ENCODE measurements at places on chromosomes 4 and X.

DNA sequence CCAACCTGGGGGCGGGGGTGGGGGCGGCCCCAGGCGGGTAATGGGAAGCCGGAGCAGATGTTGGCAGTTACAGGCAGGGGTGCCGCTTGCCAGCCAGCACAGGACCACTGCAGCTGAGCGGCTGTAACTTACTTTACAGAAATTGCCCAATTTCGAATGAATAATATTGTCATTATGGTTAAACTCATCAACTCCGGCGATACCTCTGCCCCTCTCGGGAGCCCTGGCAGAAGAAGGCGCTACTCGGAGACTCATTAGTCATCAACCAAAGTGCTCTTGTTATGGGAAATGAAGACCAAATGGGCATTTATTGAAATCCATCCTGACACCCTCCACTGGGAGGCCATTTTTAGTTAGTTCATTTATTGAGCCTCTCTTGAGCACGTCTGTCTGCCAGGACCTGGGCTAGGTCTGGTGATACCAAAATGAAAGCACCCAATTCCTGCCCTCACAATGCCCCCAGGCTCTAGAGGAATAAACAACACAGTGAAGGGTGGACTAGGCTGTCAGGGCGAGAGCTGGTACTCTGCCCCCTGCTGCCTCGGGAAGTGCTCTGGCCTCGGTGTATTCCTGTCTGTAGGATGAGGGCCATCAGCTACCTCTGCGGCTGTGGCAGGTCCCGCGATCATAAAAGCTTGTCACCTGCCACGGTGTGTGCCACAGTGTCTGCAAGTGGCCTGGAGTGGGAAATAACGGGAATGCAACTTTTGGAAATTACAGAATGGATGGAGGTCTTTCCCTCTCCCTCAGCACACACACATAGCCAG is 159.1 kb upstream of the PSAPL1 start:
- DNase-seq, result no peak

GRCh38 chr4:15778289-15779241 is at the start of gene CD38:
Gene CD38, plus strand, starts transcription at chr4:15778328. Its CDS starts 87 bp downstream, at chr4:15778415.
- DNase-seq, result no peak

DNA sequence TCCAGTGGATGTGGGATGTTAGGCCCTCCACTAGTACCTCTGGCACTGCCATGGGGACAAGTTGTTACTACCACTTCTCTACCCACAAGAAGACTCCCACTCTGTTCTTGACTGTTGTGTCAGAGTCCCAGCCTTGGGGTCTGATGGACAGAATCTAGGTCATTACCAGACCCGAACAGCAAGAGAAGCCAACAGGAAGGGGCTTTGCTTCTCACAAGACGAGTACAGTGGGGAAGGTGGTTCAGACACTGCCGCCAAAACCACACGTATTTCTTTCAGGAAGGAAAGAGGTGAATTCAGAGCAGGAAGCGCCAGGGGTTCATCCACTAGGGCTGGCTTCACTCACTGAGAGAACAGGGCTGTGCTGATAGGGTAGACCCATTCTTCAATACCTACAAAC is 161.3 kb upstream of the KIT start:
- DNase-seq, result no peak

DNA sequence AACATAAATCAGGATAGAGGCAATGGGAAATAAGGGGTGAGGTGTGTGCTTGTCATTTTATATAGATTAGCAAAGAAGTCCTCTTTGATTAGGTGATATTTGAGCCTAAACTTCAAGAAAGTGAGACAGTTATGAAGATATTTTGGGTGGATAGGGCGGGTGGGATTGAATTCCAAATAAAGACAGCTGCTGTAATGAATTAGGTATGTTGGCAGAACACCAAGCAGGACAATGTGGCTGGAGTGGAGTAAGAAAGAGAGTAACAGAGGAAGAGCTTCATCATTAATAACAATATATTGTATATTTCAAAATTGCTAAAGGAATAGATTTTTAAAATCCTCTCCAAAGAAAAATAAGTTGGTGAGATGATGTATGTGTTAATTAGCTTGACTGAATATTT is 91.0 kb upstream of the CENPE start:
- no peak for DNase-seq

DNA sequence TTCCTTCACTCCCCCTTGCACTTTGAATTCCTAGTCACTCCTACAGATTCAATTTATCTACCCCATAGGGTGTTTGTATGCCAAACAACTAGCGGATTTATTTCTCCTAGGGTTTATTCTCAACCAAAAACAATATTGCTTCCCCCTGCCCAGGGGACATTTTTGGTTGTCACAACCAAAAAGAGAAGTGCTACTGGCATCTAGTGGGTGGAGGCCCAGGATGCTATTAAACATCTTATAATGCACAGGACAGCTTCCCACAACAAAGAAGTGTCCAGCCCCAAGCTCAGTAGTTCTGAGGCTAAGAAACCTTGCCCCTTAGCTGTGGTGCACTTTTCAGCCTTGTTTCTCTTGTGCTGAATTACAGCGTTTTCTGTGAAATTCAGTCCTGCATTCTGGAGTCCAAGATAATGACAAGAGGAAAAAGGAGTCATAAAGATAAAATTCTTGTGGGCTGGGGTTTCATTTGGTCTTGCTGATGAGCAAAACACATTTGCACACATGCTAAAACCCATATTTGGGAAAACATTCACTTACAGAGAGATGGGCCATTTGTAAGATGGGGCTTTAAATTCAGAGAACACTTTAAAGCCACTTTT is 11.2 kb upstream of the SYTL4 start:
- no peak for DNase-seq

GRCh38 chrX:78796916-78797315 is 49.4 kb downstream of the LPAR4 start:
- DNase-seq, result no peak

GRCh38 chrX:85378461-85378860 is 1.0 kb downstream of the POF1B start:
- DNase-seq, result no peak

DNA sequence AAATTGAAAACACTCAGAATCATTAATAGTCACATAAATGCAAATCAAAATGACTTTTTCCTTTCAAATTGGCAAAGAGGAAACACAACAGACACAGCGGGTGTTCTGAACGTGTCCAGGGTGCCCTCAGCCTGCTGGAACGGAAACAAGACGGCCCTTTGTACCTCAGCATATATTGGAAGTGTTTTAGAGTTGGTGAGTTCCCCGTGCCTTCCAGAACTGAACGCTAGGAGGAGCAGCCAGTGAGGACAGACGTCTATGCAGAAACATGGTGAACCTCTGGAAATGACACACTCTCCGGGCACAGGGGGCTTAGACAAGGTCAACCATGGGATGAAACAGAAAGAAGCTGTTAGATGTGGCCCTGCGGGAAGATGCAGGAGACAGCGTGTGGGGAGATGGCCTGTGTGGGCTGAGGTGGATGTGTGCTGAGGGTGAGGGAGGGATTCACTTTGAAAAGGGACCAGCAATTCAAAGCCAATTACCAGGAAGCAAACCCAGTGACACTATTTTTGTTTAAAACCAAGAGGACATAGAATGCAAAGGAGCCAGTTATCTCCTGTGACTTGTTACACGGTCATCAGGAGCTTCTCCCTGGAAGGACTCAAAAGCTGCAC is 40.4 kb downstream of the RNF212 start:
- no peak for DNase-seq

- no peak for DNase-seq
These were observed 9.0 kb downstream of the NAT8L start for GRCh38 chr4:2068198-2068470.

DNA sequence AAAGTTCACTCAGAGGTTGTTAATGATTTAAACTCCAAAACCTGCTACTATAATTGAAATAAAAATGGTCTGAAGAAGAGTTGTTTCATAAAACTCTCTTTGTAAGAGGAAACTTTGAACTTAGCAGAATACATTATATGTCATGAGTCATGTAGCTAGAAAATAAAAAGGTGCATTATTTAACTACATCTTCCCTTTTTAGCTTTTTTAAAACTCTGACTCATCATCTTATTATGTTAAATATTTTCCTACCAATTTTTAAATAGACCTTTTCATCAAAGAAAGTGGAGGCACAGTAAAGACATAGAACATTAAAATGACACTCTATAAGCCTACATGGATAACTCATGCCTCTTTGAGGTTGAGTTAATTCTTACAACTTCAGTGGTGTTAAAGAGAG is 1.2 kb upstream of the ZNF827 start:
- no peak for DNase-seq

- no peak for DNase-seq
These were observed 251.5 kb downstream of the MID1IP1 start for GRCh38 chrX:39052751-39053150.

DNA sequence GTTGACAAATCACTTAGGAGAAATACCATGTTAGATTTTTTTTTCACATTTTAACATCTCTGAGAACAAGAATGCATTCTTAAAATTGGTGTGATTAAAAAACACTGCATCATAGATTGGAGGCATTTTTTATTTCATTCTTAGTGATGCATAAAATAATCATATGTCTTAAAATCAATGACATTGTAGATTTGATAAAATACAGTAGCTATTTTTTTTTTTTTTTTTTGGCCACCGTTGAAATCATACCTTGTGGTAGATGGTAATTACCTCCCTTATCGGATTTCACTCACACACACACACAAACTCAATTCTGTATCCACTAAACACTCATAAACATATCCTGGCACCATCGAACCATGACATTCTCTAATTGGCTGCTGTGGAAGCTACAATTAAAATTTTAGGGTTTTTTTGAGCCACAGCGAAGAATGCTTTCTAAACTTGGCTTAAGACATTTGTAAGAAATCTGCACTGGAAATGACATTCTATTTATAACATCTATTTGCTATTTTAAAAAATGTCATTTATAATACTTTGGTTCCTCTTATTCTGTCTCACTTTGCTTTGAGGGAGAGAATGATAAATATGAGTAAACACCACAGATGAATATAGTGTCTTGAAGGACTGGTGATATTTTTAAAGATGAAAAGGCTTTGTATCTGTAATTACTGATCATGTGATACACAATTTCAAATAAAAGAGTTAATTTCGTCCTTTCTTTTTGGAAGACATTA is 60.1 kb downstream of the CCSER1 start:
- no peak for DNase-seq

DNA sequence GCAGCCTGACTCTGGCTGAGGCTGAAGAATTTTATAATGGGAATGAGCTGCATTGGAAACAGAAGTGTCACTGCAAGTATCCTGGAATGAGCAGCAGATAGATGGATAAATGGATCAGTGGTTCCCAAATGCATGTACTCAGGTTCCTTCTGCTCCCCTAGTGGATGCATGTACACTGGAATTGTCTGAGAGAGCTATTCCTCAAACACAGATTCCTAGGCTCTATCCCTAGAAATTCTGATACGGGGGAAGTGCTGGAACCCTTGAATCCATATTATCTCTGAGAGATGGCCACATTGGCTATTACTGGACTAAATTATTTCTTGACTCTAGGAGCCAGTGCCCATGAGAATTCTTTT is 64.8 kb downstream of the TMEM131L start:
- DNase-seq, result no peak

- no peak for DNase-seq
These were observed 40.3 kb upstream of the ACSL4 start for GRCh38 chrX:109773374-109773773.

- no peak for DNase-seq
These were observed 602.8 kb upstream of the DIPK2B start for GRCh38 chrX:45803383-45803921.

- DNase-seq, result no peak
These were observed 53.1 kb upstream of the HPGD start for GRCh38 chr4:174575436-174575835.

- DNase-seq, result no peak
These were observed 380.7 kb upstream of the GALNTL6 start for GRCh38 chr4:171432536-171432935.

- DNase-seq, result no peak
These were observed 15.8 kb upstream of the GRIA2 start for GRCh38 chr4:157204634-157205244.

DNA sequence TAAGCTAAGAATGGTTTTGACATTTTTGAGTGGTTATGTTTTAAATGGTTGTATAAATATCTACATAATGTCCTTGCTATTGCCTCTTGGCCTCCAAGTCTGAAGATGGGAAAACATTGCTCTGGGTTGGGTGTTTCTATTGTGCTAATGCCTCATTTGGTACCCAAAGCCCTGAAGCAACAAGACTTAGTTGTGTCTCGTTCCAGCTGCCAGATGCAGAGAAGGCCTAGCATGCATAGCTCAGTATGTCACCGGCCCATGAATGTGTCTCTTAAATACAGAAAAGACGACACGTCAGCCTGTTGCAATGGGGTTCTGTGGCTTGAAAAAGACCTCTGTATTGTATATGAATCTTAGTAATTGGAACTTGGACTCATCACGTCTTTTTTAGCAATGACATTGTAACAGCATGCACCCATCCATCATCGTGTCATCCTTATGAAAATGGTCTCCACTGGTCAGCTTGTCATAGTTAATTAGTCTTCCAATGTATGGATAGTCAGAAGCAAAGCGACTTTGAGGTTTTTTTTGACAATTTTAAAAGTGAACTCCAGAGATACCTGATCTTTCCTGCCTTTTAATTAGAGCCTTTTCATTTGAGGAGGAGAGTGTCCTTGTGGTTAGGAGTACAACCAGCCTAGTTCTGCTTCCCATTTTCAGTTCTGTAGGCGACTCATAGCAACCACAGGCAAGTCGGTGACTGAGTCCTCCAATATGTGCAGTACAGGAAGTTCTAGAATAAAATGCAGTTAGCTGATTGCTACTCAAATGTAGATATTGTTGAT is 126.4 kb upstream of the GATB start:
- DNase-seq, result no peak

- no peak for DNase-seq
These were observed 658 bp downstream of the ATP6AP2 start for GRCh38 chrX:40581336-40581920.

DNA sequence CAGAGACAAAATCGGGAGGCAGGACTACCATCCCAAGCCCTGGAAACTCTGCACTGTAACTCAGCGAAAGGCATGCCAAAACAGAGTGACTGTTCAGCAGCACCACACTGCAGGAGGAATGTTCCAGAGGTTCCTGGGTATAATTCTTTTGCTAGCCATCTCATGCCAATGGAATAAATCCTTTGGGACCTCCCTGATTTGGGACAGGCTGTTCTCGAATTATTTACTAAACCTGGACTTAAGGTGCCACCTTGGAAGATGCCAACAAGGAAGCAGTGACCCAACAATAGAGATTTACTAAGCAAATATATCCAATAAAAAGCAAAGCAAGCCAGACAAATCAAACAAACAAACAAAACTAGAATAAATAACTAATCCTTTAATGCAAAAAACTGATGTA is 9.3 kb downstream of the AADAT start:
- DNase-seq, result no peak

GRCh38 chr4:105946771-105947170 is 51.5 kb downstream of the NPNT start:
- DNase-seq, result no peak

- DNase-seq, result no peak
These were observed 15.1 kb upstream of the TNIP2 start for GRCh38 chr4:2771264-2771663.

DNA sequence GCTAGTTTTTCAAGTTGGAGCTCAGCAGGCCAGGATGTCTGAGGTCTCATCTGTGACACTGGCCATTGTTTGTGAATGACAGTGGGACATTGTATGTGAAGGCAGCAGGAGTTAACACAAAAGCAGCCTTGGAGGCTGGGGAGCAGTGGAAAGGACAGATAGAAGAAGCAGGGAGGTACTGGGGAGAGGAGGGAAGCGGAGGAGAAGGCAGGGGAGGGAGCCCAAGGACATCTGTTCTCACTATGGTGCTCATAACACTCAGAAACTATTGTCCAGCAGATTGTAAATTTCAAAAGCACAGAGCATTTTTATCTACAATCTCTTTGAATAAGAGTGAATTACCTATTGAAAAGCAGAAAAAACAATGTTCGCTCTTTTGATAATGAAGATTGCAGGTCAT is 253.6 kb upstream of the DIPK2B start:
- DNase-seq, result no peak

GRCh38 chr4:101621120-101621519 is 169.4 kb upstream of the BANK1 start:
- no peak for DNase-seq

All from cerebellar nuclear complex (tissue), 1 donor.